Activated B cell treated with CpG ODN at 0.5 μM for 24 hours (primary cell): ENCODE measurements at places on chromosomes 2 and 18. TPM values are rescaled to one million over a fixed set of nuclear protein-coding genes. Genes with fewer than 3 reads are reported as not detected.

KCNF1 gene
- total RNA-seq = not detected in 2 replicates

PLB1 gene
- total RNA-seq = 0.05 and 0.64 TPM in 2 replicates

GKN1 gene
- not detected in 2 replicates for total RNA-seq

SPC25 gene
- total RNA-seq = 0.18 and 0.95 TPM in 2 replicates

DYSF gene
- 0.10 and 0.13 TPM in 2 replicates for total RNA-seq

NEUROD1 gene
- total RNA-seq = not detected in 2 replicates

GCG gene
- not detected in 2 replicates for total RNA-seq

NT5DC4 gene
- 1.4 and 2.1 TPM in 2 replicates for total RNA-seq

TCF7L1 gene
- 0.07 TPM in 2 replicates for total RNA-seq

COL6A3 gene
- 0.02 and 0.05 TPM in 2 replicates for total RNA-seq

MRO gene
- not detected in 2 replicates for total RNA-seq

FAM161A gene
- total RNA-seq = 2.5 TPM in 2 replicates

LYPD6B gene
- total RNA-seq = 0.58 and 1.4 TPM in 2 replicates

CNTNAP5 gene
- total RNA-seq = not detected in 2 replicates

RBMS1 gene
- 23.9 and 30.9 TPM in 2 replicates for total RNA-seq

MEP1B gene
- total RNA-seq = 0.09 TPM in 1 of 2 replicates, not detected in the other

RESP18 gene
- total RNA-seq = not detected in 2 replicates

PIK3C3 gene
- total RNA-seq = 56.7 and 65.3 TPM in 2 replicates

IGFBP5 gene
- total RNA-seq = not detected in 2 replicates

PPP1CB gene
- total RNA-seq = 130 and 135 TPM in 2 replicates

ARHGAP28 gene
- not detected in 2 replicates for total RNA-seq
